ENCODE measurements at places on chromosomes 3 and 15. TPM values are rescaled to one million over a fixed set of nuclear protein-coding genes. Genes with fewer than 3 reads are reported as not detected.

AMIGO3 gene
- total RNA-seq: 1.8 TPM

CHAC1 gene
- total RNA-seq: 13.3 TPM

PRSS50 gene
- total RNA-seq: not detected

COMMD4 gene
- total RNA-seq: 116 TPM

FBXL22 gene
- total RNA-seq: 2.0 TPM

SLC12A8 gene
- 11.7 TPM for total RNA-seq

PPP1R14D gene
- total RNA-seq: 0.33 TPM

ZIC4 gene
- not detected for total RNA-seq

GRCh38 chr15:71893691-71894090, 83.3 kb downstream of the NR2E3 start:
- 0 out of 2 replicates have a peak, but pooled peaks cover 4% of the 10 kb centered on the region for H3K4me1 ChIP-seq
- H3K27ac ChIP-seq: no peak overlapping the region
- H3K4me3 ChIP-seq: no peak overlapping the region
- peaks cover 5% of the 10 kb centered on the region for H3K36me3 ChIP-seq
- DNase-seq: no peak

- H3K4me3 ChIP-seq: no peak overlapping the region
- no peaks in the 10 kb centered on the region for H3K36me3 ChIP-seq
- no peak for DNase-seq
These were observed 439.4 kb upstream of the RBMS3 start for GRCh38 chr3:28841441-28841840.

DNA sequence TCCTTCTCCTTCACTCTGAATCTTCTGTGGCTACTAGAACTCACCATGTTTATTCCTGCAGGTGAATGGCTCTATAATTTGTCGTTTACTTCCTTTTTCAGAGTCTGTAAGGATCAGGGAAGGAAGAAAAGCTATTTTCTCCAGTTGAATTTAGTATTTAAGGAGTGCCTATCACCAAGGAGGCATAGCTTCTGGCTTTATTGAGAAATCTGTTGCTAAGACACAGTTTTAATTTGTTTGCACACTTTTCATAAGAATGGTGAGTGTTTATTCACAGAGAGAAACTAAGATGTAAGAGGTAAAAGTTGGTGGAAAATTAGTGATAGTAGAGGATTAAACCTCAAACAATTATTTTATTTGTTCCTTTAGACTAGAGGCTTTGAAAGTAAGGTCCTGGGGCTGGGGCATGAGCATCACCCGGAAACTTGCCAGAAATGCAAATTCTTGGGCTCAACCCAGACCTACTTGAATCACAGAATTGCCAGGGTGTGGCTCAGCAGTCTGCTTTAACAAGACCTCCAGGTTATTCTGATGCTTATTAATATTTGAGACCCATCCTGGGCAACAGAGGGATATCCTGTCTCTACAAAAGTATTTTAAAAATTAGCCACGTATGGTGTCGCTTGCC, 461.3 kb downstream of the AGBL1 start:
- H3K36me3 ChIP-seq: no peaks in the 10 kb centered on the region
- no peaks in the 10 kb centered on the region for H3K27me3 ChIP-seq
- no peak for DNase-seq
- no peaks in the 10 kb centered on the region for H3K4me1 ChIP-seq
- H3K27ac ChIP-seq: no peak overlapping the region

GRCh38 chr3:132117642-132118041, 82.8 kb upstream of the CPNE4 start:
- no peaks in the 10 kb centered on the region for H3K36me3 ChIP-seq
- DNase-seq: no peak
- H3K4me3 ChIP-seq: no peak overlapping the region
- H3K4me1 ChIP-seq: no peaks in the 10 kb centered on the region
- no peak overlapping the region for H3K27ac ChIP-seq

DNA sequence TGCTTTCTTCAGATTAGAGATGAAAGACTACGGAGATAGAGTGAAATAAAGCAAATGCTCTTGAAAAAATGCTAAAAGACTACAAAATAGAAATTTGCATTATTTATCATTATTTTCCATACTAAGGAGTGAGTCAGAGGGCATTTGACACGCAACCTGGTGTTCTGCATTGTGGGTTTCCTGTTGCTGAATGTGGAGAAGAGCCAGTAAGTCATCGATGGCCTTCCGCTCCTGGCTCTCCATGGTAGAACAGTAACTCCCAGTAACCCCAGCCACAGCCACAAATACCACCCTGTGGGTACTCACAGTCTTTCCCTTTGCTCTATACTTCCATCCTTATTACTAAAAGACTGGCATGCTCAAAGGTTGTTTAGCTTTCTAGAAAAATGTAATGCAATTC, 61.5 kb downstream of the CGGBP1 start:
- H3K4me1 ChIP-seq: peaks cover 8% of the 10 kb centered on the region
- no peaks in the 10 kb centered on the region for H3K27me3 ChIP-seq
- H3K36me3 ChIP-seq: no peaks in the 10 kb centered on the region
- no peak overlapping the region for H3K27ac ChIP-seq

DNA sequence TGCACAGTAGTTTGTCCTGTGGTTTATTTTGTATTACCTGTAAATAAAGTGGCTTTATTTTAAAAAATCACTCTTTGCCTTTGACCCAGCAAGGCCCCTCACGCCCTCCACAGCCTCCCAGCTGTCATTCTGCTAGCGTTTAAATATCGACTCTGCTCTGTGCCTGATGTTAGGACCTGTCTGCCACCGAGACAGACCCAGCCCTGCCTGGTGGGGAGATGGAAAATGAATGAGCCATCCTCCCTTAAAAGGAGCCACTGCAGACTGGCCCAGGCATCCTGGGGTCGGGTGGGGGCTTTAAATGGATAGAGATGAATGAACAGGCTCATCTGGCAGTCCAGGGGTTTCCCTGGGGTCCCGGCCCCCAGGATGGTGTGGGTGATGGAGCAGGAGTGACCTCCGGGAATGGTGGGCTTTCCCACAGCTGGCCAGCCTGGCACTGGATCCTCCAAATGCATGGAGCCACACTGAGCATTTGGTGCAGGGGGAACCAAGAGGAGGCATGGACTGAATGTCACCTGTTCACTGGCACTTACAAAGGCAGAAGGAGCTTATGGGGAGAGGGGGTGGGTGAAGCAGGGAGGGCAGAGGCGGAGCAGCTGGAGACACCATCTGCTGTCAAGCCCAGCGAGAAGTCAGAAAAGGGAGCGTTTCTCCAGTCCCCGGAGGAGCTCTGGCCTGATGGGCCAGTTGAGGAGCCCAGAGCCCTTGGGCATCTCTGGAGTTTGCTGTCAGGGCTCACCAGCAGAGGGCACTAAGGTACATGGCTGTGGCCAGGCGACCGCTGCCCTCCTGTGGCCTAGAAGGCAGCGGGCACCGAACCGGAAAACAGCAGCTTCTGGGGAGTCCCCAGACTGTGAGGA, 11.9 kb downstream of the GRM2 start:
- DNase-seq: peak; percentile 80
- H3K27me3 ChIP-seq: no peaks in the 10 kb centered on the region
- no peak overlapping the region for H3K4me3 ChIP-seq
- H3K27ac ChIP-seq: no peak overlapping the region

DNA sequence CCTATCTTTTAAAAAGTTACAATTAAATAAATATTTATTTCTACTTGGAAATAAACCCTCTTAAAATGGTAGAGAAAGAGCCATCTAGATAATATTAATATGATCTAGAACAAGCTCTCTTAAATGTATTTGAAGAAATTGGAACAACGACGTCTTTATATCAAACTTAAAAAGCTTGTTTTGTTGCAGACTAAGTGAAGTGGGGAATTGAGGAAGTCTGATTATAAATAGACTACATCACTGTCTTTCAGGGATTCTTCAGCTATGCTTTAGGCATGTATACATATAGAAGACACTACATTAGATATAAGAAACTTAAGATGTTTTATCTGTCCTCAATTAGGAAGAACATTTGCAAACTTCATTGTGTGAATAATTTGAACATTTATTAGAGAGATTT, 1.8 kb downstream of the BCHE start:
- no peaks in the 10 kb centered on the region for H3K27me3 ChIP-seq
- no peak for DNase-seq
- no peak overlapping the region for H3K27ac ChIP-seq
- H3K4me1 ChIP-seq: no peaks in the 10 kb centered on the region

DNA sequence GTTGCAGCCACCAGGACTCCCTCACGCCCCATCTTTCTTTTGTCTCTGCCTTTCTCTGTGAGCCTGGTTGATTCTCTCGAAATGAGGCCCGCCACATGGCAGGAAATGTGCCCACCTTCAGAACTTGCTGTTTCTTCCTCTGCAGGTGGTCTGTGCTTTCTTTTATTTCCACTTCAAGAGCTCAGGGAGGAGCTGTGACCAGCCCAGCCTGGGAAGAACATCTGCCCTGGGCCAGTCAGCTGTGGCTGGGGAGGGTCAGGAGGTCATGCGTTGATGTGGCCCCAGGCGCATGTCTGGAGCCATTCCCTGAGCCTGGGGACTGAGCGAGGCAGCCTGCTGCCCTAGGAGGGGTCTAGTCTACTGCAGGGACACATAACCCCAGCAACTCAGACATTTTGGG, 8.0 kb downstream of the FBLN2 start:
- no peaks in the 10 kb centered on the region for H3K27me3 ChIP-seq
- no peak overlapping the region for H3K4me3 ChIP-seq
- DNase-seq: no peak

GRCh38 chr3:103992469-103992868, 1374.2 kb upstream of the ALCAM start:
- no peak for DNase-seq
- H3K4me1 ChIP-seq: no peaks in the 10 kb centered on the region
- H3K4me3 ChIP-seq: no peak overlapping the region

DNA sequence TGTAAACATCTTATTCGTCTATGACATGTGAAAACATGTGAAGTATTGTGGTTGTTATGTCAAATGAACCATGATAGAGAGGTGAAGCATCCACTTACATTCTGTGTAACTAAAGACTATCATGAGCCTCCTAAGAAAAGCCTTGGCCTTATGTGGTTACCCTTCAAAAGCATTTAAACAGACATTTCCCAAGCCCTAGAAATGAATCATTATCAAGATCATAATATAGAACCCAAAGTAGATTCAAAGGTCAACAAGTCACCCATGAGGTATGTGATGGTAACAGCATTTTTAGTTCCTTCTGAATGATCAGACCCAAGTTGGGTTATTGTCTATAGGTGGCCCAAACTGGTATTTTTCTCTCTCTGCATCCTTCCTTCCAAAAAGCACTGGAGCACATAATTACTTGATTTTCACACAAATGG, 408.0 kb downstream of the TBL1XR1 start:
- H3K4me3 ChIP-seq: no peak overlapping the region
- 0 out of 2 replicates have a peak, but pooled peaks cover 2% of the 10 kb centered on the region for H3K27me3 ChIP-seq
- DNase-seq: peak; percentile 69
- no peak overlapping the region for H3K27ac ChIP-seq
- peaks cover 19% of the 10 kb centered on the region for H3K4me1 ChIP-seq
- no peaks in the 10 kb centered on the region for H3K36me3 ChIP-seq

GRCh38 chr3:113516115-113516505, 1.2 kb upstream of the SPICE1 start:
- H3K4me1 ChIP-seq: peaks cover 19% of the 10 kb centered on the region
- no peaks in the 10 kb centered on the region for H3K36me3 ChIP-seq
- peak; percentile 48 for DNase-seq
- H3K27ac ChIP-seq: peak overlapping the region; percentile 81
- H3K4me3 ChIP-seq: peak overlapping the region; percentile 89
- H3K27me3 ChIP-seq: no peaks in the 10 kb centered on the region

DNA sequence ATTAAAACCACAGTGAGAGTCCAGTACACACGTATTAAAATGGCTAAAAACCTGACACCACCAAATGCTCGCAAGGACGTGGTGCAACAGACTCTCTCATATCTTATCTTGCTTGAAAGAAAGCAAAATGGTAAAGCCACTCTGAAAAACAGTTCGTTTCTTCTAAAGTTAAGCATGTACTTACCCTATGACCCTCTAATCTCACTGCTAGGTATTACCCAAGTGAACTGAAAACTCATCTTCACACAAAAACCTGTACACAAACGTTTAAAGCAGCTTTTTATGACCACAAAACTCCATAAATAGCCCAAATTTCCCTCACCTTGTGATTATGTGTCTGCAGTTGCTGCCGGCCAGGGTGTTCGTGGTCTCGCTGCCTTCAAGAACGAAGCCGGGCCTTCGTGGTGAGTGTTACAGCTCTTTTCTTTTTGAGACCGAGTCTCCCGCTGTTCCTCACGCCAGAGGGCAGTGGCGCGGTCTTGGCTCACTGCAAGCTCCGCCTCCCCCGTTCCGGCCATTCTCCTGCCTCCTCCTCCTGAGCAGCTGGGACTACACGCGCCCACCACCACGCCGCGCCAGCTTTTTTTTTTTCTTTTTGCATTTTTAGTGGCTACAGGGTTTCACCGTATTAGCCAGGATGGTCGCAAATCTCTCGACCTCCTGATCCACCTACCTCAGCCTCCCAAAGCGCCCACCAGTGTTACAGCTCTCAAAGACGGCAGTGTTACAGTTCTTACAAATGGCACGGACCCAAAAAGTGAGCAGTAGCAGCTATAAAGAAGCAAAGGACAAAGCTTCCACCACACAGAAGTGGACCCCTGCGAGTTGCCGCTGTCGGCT, 165.4 kb downstream of the TJP1 start:
- H3K27ac ChIP-seq: no peak overlapping the region
- H3K27me3 ChIP-seq: peaks cover 20% of the 10 kb centered on the region
- H3K4me3 ChIP-seq: no peak overlapping the region
- no peak for DNase-seq

GRCh38 chr3:98826126-98826525, 63.0 kb downstream of the ST3GAL6 start:
- H3K27ac ChIP-seq: no peak overlapping the region
- H3K27me3 ChIP-seq: no peaks in the 10 kb centered on the region
- no peaks in the 10 kb centered on the region for H3K4me1 ChIP-seq
- peaks cover 40% of the 10 kb centered on the region for H3K36me3 ChIP-seq
- DNase-seq: no peak

GRCh38 chr3:147246906-147247305, 159.4 kb downstream of the ZIC4 start:
- 0 out of 2 replicates have a peak, but pooled peaks cover 4% of the 10 kb centered on the region for H3K4me1 ChIP-seq
- H3K4me3 ChIP-seq: no peak overlapping the region
- H3K27me3 ChIP-seq: no peaks in the 10 kb centered on the region
- DNase-seq: peak; percentile 32
- H3K27ac ChIP-seq: no peak overlapping the region

DNA sequence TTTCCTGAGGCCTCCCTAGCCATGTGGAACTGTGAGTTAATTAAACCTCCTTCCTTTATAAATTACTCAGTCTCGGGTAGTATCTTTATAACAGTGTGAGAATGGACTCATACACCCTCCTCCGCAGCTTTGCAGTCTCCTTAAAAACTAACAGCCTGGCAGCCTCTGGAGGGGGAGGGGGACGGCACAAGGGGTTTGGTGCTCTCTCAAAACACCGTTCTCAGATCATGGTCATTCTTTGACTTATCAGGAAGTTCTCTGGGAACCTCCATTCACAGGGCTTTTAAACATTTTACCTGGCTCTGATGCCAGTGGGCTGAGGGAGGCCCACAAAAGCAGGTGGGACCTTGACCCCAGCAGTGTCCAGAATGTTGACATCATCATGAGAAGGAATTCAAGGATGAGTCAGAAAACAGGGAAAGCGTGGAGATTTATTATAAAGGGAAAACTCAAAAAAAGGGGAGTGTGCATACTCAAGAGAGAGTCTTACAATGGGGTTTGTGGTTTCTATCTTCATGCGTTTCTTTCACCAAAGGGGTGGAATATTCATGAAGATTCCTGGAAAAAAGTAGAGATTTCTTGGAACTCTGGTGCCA, 43.9 kb downstream of the ONECUT1 start:
- no peak overlapping the region for H3K27ac ChIP-seq
- no peaks in the 10 kb centered on the region for H3K4me1 ChIP-seq
- no peak overlapping the region for H3K4me3 ChIP-seq
- H3K36me3 ChIP-seq: no peaks in the 10 kb centered on the region
- DNase-seq: no peak

GRCh38 chr3:8914491-8914890, 48.8 kb downstream of the RAD18 start:
- no peak overlapping the region for H3K4me3 ChIP-seq
- peaks cover 27% of the 10 kb centered on the region for H3K36me3 ChIP-seq
- H3K4me1 ChIP-seq: no peaks in the 10 kb centered on the region
